Activated CD4-positive, alpha-beta T cell treated with anti-CD3 and anti-CD28 coated beads, Interleukin-2, amount 50 U/mL, for 4 hours (primary cell): ENCODE measurements at places on chromosomes 12 and 14.

DNA sequence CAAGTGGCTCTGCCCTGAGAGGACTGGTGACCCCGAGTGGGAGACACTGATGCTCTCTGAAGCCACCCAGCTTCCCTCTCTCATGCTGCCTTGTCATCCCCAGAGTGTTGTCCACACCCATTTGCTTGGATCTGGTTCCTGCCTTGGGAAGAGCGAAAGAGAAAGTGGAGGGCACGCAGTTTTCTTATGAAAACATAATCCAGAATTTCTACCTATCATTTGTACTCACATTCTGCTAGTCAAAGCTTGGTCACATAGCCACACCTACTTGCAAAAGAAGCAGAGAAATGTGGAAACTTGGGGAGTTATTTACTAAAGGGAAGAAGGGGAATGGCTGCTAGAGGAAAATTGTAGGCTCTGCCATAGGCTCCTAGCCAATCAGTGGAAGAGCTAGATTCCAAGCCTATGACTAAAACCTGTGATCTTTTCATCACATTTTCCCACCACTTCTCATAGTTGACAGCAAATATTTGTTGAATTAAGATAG lies 326.3 kb downstream of the ZFP36L1 start:
- no peak for DNase-seq

GRCh38 chr12:57472391-57472790 lies 7.3 kb downstream of the ARHGAP9 start:
- no peak for DNase-seq

GRCh38 chr14:71429902-71430301 lies 502.3 kb upstream of the RGS6 start:
- DNase-seq: no peak

- no peak for DNase-seq
Measured at GRCh38 chr14:23550131-23550811, 1.3 kb downstream of the ZFHX2 start.

DNA sequence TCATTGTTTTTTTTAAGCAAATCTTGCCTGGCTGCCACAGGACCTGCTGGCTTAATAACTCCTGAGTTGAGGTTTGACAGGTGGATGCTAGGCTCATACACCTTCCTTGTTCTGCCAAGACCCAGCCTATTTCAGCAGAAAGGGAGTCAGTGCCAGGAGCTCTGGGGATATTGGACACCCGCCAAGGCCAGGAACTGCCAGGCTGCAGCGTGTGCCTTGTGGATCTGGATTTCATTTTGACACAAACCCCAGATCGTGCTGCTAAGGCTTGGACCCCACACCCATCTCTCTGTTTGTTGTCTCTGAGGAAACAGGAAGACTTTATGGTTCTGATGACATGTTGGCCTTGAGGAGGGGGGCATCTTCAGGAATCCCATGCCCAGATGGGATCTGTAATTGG lies 44.4 kb upstream of the PRIMA1 start:
- no peak for DNase-seq

DNA sequence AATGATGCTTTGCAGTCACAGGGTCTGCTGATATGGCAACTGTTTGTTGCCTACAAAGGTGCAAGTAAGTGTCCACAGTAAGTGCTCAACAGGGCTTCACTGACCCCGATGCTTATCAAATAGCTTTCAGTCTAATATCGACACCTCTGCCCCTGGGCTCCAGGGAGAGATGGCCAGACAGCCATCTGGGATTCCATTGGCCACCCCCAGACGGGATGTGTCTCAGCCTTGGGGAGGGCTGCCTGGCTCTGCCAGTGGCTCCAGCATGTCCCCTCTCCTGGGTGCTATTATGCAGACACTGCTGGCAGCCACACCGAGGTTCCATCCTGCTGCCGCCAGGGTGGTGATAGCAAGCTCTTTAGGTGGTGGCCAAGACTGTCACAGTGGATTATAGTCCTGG lies 57.4 kb downstream of the DGLUCY start:
- no peak for DNase-seq

DNA sequence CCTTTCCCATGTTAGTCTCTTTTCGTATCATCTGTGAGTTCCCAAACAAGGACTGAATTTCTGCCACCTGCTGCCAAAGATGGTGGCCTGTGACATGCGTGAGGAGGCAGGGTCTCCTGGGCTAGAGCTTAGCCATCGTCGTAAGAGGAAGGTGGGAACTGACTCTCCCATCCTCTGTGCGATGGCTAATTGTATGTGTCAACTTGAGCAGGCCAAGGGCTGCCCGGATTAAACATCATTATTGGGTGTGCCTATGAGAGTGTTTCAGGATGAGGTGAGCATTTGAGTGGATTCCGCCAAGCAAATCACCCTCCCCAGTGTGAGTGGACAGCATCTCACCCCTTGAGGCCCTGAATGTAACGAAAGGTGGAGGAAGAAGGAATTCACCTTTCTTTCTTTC lies 220.7 kb upstream of the DIO3 start:
- DNase-seq: no peak

- no peak for DNase-seq
Measured at GRCh38 chr14:73167727-73168126, 31.4 kb downstream of the PSEN1 start.

DNA sequence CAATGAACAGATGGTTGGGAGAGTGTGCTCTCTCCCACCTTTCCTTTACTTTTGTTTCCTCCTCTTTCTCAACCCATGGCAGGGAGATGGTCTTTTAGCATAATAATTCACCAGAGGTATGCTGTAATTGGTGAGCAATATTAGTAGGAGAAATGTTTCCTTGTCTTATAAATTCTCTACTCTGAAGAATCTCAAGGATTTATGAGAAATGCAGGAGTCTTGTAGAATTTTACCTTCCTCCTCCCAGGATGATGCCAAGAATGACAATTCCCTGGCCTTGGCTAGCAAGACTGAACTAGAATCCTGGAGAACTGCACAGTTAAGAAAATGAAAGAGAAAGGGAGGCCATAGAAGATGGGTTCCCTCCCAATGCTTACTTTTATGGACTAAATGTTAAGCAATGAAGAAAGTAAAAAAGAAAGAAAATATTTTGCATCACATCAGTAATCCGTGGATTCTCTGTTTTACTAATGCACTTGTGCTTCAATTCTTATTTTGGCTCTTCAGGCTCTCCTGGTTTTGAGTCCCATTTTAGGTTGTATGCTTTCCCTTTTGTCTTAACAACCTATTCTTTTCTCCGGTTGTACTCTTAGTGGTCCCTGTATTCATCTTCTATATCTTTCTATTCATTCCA lies 192.9 kb upstream of the GARIN6 start:
- no peak for DNase-seq

GRCh38 chr12:58710901-58711300 lies 209.4 kb downstream of the LRIG3 start:
- no peak for DNase-seq

- DNase-seq: no peak
Measured at GRCh38 chr14:51094282-51094821, 553 bp downstream of the TRIM9 start.

- no peak for DNase-seq
Measured at GRCh38 chr14:92945959-92946846, 23.3 kb downstream of the CHGA start.

GRCh38 chr12:49190974-49191373 lies 2.1 kb upstream of the TUBA1A start:
- DNase-seq: no peak

GRCh38 chr12:96590970-96591369 lies 101.6 kb downstream of the CFAP54 start:
- DNase-seq: no peak

DNA sequence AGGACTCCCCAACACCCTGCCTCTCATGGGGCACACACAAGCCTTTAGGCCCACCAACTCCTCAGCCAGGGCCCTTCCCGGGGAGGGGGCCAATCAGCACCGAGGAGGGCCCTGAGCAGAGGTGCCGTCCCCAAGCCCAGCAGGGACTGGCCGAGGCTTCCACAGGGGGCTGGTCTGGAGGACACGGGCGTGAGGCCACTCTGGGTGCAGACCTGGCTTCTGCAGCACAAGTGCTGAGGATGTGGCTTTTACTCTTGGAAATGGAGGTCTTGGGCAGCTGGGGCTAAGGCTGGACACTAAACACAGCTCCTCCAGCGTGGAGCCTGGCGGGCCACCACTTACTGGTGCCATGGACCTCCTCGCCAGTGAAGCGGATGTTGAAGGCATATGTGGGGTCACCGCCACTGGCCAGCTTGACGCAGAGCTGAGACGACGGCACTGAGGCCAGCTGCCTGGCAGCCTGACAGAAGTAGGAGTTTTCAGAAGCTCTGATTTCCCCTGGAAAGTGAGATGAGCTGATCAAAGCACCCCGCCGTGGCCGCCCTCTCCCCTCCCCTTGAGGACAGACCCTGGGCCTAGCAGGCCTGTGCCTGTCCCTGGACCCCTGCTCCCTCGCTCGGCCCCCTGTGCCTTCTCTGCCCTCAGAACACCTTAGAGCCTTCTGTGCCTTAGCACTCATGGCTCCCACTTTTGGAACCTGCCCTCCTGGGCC lies 44.0 kb downstream of the TRAFD1 start:
- DNase-seq: no peak

DNA sequence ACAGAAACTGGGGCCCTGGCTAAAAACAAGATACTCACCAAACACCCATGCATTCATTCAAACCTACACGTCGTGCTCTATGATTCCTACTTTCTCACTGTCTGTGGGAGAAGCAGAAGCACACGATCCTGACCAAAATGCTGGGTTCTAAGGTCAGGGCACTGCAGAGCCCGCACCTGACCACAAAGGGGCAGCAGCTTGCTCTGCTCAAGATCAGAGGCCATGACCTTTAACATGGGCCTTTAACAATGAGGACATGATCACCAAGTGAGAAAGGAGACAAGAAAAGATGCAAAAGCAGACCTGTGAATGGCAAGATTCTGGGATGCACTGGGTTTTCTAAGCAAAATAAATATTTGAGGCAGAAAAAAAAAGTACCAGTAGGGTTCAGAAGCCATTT lies 40.1 kb upstream of the VPS33A start:
- DNase-seq: no peak

DNA sequence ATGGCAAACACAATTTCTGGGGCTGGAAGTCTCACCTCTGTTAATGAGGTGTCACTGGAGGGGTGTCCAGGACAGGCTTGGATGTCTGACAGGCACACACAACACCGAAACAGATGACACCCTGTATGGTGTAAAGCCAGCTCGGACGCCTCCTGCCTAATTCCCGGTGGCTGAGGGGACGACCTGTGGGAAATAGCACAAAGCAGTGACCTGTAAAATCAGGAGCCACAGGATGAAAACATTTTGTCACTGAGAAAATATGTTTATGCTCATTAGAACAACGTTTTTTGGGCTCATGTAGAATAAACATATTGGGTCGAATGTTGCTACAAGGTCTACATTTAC lies 285.0 kb upstream of the RTL1 start:
- no peak for DNase-seq

DNA sequence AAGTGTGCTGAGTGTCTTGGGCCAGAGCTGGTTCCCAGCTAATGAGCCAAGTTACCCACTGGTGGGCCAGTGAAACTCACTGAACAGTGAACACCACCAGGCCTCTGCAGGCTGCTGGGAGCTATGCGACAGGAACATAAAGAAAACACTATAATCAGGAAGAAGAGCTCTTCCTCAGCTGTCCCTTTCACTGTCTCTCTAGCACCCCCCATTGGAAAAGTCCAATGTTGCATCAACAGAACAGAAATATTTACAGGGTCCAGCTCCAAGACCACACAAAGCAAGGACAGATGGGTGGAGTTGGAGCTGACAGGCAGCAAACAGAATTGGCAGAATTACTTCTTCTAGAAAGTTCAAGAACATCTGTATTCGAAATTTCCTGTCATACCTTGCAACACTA lies 903.6 kb upstream of the TMEM132C start:
- DNase-seq: no peak
